ENCODE measurements at places on chromosomes 7 and 10.

GRCh38 chr10:74645692-74646091 lies 180.7 kb upstream of the KAT6B start:
- no peak for DNase-seq

DNA sequence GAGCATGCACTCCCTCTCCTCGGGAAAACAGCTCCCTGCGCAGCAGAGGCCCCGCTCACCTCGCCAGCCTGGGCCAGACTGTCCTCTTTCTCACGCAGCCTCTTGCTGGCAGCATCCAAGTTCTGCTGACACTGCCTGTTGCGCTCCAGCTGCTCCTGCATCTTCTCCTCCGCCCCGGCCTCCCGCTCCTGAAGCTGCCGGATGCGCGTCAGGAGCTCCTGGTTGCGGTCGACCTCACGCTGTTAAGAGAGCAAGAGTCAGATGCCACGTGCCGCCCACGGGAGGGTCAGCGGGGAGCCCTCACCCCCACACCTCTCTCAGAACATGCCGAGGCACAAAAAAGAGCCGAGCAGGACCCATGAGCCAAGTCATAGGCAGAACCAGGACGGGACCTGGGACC lies 10.2 kb downstream of the MAD1L1 start:
- DNase-seq: no peak

- DNase-seq: no peak
Measured at GRCh38 chr10:104559935-104560334, 81.2 kb upstream of the SORCS3 start.

DNA sequence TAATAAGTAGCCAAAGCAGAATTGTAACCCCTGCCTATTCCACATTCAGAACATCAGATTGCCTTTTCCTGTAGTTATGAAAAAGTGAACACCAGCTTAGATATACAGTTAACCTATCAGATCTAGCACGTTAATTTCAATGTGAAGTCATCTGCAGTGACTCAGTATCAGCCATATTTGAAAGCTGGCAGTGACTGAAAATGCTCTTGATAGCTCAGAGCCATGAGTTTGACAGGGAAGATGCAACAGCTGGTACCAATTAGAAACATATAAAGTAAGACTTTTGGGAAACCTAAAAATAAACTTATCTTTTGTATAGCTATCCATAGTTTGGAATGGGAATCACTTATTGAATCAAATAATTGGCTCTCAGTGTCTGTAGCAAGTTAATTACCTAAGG lies 284.1 kb upstream of the NPSR1 start:
- no peak for DNase-seq

DNA sequence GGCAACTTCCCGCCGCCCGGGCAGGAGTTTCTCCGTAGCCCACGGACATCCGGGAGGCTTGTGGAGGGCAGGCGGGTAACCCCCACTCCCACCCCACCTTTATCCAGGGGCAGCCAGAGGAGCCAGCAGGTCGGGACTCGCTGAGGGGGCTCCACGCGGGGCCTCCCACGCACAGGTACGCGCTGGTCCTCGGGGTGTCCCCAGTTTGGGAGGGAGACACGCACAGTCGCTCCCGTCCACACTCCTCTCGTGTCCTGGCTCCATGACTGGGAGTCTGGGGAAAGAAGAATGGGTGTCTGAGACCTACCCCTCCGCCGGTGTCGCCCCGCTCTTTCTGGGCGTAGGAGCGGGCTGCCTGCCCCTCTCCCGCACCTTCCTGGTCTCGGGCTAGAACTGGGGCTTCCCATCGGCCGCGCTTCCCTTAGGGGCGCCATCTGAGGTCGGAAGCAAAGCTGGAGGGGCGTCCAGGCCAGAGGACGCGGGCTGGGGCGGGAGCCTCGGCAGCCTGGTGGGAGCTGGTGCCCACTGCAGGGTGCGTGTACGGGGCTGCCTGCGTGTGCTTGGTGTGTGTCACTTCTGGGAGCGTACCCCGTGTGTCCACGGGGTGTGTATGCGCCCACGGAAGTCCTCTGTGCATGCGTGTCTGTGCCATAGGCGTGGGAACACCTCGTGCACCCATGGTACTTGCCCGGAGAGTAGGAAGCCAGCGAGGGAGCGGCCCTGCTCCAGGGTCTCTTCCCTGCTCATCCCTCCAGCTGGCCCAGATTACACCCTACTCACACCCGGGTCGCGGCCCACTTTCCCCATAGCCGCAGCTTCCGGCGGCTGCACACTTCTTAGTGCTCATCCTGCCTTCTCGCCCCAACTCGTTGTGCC lies 73.0 kb upstream of the LEP start:
- DNase-seq: no peak

- no peak for DNase-seq
Measured at GRCh38 chr7:44846816-44847508, 925 bp downstream of the H2AZ2 start.
